ENCODE measurements at places on chromosomes 1 and 21.

- no peak for DNase-seq
Observed at GRCh38 chr1:59751004-59751395, 63.7 kb upstream of the HOOK1 start.

GRCh38 chr1:85992791-85993190, 163.8 kb downstream of the COL24A1 start:
- DNase-seq = no peak

- DNase-seq = no peak
Observed at GRCh38 chr1:95829556-95829955, 595.5 kb downstream of the RWDD3 start.

DNA sequence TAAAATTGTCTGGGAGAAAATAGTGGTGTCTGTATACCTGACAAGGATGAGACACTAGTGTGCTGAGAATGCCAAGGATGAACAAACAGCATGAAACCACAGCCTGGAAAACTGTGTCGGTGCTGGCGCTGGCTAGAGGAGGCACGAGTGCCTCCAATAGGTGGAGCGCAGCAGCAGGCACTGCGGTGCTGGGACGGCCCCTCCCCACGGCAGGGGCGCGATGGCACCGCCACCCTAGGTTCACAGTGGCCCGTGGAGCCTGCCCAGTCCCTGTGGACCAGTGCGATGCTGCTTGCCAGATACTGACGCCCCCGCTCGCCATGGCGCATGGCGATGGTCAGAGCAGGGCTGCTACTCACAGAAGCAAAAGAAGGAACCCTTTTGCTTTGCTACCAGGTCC, 6.8 kb downstream of the CFAP410 start:
- no peak for DNase-seq

- no peak for DNase-seq
Observed at GRCh38 chr1:180131510-180131909, 23.2 kb upstream of the QSOX1 start.

GRCh38 chr1:236541710-236542109, 17.9 kb downstream of the LGALS8 start:
- DNase-seq = no peak

- DNase-seq = no peak
Observed at GRCh38 chr1:10549904-10550664, 75.3 kb downstream of the PEX14 start.

DNA sequence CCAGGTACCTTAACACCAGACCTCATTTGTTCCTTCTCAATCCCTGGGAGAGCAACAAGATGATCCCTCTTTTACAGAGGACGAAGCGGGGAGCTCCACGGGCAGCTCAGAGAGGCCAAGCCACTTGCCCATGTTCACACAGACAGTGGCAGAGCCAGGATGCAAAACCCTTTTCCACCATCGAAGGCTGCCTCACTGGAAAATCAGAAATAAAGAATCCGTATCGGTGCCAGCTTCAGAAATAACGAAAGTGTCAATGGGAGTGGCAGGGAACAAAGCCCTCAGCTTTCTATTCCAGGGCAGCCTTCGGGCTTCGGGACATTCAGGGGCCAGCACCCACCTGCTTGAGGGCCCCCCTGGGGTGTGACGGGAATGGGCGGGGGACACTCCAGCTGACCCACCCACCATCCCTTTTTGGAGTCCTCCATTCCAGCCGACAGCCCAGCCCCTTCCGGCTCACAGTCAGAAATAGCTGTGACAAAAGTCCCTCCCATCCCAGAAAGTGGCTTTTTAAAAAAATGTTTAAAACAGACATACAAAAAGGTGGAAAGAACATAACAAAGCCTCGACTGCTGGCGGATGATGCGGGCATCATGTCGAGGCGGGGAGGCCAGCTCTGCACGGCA, 6.0 kb downstream of the IFFO2 start:
- no peak for DNase-seq

DNA sequence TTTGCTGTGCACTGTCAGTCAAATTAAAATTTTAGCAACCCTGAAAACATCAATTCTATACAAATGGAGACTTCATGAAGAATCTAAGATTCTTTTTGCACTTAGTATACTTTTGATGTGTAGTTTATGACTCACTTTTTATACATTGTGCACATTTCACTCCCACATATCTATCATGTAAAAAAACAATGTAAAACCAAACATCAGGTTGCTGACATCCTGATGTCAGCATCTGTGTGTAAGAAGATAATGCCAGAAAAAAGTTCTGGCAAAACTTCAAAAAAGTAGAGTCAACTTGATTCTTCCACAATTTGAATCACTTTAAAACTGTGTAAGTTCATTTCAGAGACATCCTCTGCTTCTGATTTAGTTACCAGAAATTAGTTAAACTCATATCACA, 115.7 kb downstream of the CENPF start:
- DNase-seq = no peak

GRCh38 chr1:40842207-40842606, 20.0 kb downstream of the CITED4 start:
- no peak for DNase-seq

- DNase-seq = no peak
Observed at GRCh38 chr1:17688217-17688810, 66.8 kb upstream of the ACTL8 start.

GRCh38 chr1:78526496-78526895, 35.7 kb downstream of the PTGFR start:
- no peak for DNase-seq

- DNase-seq = no peak
Observed at GRCh38 chr1:55284856-55285255, 69.7 kb upstream of the USP24 start.

GRCh38 chr1:3272321-3273045, 182.0 kb upstream of the ARHGEF16 start:
- no peak for DNase-seq

GRCh38 chr1:152444045-152444444, 30.0 kb upstream of the CRNN start:
- DNase-seq = no peak

DNA sequence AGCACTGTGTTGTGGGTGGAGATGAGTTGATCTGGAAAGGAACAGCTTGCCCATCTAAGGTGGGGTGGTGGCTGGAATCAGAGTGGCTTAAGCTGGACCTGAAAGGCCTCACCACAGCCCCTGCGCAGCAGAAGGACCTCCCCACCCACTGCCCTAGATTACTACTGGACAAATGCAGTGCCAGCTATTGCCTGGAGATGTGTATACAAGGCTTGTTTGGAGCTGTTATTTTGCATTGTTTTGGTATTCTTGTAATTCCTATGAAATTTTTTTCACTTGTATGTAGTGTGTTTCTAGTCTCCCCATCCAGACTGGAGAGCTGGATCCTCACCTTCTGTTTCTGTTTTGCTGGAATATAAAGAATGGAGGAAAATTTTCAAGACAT, 1.3 kb upstream of the SLC30A1 start:
- DNase-seq = no peak
